Hair follicle dermal papilla cell (primary cell): ENCODE measurements at places on chromosomes 7 and 10. TPM values are rescaled to one million over a fixed set of nuclear protein-coding genes. Genes with fewer than 3 reads are reported as not detected.

AGBL3 gene
- 0.73 and 1.3 TPM in 2 replicates for total RNA-seq

CYP3A4 gene
- total RNA-seq: not detected in 2 replicates

TMEM139 gene
- not detected in 2 replicates for total RNA-seq

KIAA1549 gene
- total RNA-seq: 3.0 and 3.6 TPM in 2 replicates

ZNF804B gene
- total RNA-seq: not detected in 2 replicates
